ENCODE measurements at places on chromosomes 7 and 10. TPM values are rescaled to one million over a fixed set of nuclear protein-coding genes. Genes with fewer than 3 reads are reported as not detected.

HPS1 gene
- 24.6 TPM for polyA plus RNA-seq

LRRN3 gene
- polyA plus RNA-seq, result 0.12 TPM

DRGX gene
- not detected for polyA plus RNA-seq

SEMA3C gene
- 3.4 TPM for polyA plus RNA-seq

GNAI1 gene
- polyA plus RNA-seq, result 18.8 TPM

CNPY1 gene
- polyA plus RNA-seq, result not detected

ORC5 gene
- polyA plus RNA-seq, result 9.6 TPM

TSPAN14 gene
- 50.6 TPM for polyA plus RNA-seq

PRXL2A gene
- 87.9 TPM for polyA plus RNA-seq

Measured in esophagus (tissue), 2 donors.